Stomach (tissue), 19 donors: ENCODE measurements at places on chromosomes 11 and 22. TPM values are rescaled to one million over a fixed set of nuclear protein-coding genes. Genes with fewer than 3 reads are reported as not detected.

DNA sequence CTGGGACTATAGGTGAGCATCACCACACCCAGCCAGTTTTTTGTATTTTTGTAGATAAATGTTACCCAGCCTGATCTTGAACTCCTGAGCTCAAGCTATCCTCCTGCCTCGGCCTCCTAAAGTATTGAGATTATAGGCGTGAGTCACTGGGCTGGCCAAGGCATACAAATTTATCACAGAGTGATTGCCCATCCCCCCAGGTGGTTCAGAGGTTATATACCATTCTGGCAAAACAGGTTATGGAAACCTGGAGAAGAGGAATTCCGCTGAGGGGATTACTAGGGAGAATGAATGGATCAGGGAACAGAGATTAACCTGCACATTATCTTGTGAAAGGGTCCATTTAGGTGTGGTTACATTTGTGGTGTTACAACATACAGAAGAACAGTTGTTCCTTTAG lies 8.1 kb downstream of the ATG13 start:
- DNase-seq, result peak; percentile 62

- DNase-seq, result no peak
Measured at GRCh38 chr11:16881766-16882165, 132.4 kb downstream of the PLEKHA7 start.

- no peak for DNase-seq
Measured at GRCh38 chr22:46632646-46633249, 12.6 kb downstream of the GRAMD4 start.

Gene MS4A5
- total RNA-seq, result not detected

DNA sequence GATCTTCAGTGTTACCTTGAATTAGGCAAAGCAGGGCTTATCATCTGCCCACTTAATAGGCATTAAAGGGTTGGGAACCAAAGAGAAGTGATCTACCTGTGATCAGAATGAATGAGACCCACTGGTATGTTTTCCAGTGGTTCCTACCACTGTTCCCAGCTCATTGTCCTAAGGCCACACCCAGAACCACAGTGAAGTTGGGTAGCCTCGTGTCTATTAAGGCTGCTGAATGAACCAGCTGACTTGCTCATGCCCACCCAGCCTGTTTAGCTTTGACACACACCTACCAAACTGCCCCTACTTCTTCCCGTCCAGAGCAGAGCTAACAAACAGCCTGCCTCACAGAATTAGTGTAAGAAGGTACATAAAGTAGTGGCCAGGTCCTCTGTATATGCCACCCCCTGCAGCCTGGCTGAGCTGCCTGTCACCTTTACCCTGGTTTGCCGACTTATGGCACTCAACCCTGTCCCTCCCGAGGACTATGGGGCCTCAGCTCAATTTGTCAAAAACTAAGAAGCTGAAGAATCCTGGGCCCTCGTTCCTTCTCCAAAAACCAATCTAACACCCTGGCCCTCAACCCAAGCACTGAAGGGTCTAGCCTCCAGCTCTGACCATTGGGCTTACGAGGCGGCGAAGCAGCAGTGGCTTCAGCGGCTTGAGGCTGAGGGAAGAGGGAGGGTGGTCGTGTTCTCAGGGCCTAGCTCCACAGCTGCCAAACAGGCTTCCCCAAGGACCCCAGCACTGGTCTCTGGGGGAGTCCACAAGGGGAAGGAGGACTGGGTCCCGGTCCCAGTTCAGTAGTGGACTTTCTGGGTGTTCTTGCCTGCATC lies 9.8 kb downstream of the UCP2 start:
- peak; percentile 46 for DNase-seq

- DNase-seq, result no peak
Measured at GRCh38 chr11:10486161-10486840, 31.2 kb downstream of the AMPD3 start.

DNA sequence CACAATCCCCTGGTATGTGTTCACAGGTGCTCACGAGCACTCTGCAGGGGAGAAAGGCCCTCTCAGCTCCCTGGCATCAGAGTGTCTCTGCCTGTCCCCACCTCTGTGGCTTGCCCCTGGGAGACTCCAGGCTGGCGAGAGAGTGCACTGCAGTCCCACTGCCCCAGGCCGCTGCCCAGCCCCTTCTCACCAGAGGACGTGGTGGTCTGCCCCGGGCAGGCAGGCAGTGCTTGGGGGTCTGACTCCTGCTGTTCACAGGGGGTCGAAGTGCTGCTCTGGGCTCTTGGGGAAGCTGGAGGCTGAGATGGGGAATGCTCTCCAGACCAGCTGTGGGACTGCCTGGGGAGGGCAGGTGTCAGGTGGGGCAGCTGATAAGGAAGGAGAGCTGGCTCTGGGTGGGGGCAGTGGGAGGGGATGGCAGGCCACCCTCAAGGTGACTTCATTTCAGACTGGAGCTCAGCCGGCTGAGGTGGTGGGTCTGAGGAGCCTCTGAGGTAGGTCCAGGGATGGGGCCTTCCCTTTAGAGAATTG lies 151.0 kb upstream of the B3GAT1 start:
- no peak for DNase-seq

Gene HEPN1
- total RNA-seq, result not detected

- DNase-seq, result no peak
Measured at GRCh38 chr22:32535531-32536190, 61.0 kb downstream of the FBXO7 start.

GRCh38 chr11:83047515-83048225 lies 24.0 kb downstream of the RAB30 start:
- DNase-seq, result no peak

DNA sequence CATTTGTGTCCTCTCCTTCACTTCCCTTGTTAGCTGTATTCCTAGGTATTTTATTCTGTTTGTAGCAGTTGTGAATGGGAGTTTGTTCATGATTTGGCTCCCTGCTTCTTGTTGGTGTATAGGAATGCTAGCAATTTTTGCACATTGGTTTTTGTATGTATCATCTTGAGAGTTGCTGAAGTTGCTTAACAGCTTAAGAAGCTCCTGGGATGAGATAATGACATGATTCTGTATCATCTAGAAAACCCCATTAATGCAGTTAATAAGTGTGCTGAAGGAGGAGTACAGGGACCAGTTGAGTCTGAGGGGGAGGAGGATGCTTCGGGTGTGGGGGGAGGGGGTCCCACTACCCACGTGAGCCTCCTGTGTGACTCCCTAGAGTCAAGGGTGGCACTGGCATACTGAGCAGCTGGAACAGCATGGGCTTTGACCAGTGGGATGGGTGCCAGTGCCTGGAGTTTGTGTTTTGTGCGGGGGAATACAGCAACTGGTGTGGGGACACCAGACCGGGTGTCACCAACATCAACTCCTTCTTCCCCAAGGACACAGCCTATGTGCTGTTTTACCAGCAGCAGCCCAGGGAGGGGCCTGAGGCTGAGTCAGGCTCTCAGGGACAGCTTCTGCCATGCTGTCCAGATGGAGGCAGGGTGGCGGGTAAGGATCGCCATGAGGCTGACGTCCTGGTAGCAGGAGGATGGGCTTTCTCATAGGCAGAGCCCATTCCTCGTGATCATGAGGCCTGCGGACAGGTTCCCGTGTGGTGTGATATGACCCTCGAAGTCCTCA lies 24.1 kb downstream of the USP35 start:
- DNase-seq, result no peak

- no peak for DNase-seq
Measured at GRCh38 chr22:48785792-48786678, 1041.6 kb downstream of the BRD1 start.

Gene SIK3
- total RNA-seq, result 44.3 TPM

GRCh38 chr11:87039371-87039770 lies 1.6 kb downstream of the TMEM135 start:
- no peak for DNase-seq

GRCh38 chr11:72730243-72730642 lies 22.0 kb downstream of the ARAP1 start:
- DNase-seq, result no peak

- DNase-seq, result peak; percentile 30
Measured at GRCh38 chr11:79055856-79056631, 384.8 kb downstream of the TENM4 start.

DNA sequence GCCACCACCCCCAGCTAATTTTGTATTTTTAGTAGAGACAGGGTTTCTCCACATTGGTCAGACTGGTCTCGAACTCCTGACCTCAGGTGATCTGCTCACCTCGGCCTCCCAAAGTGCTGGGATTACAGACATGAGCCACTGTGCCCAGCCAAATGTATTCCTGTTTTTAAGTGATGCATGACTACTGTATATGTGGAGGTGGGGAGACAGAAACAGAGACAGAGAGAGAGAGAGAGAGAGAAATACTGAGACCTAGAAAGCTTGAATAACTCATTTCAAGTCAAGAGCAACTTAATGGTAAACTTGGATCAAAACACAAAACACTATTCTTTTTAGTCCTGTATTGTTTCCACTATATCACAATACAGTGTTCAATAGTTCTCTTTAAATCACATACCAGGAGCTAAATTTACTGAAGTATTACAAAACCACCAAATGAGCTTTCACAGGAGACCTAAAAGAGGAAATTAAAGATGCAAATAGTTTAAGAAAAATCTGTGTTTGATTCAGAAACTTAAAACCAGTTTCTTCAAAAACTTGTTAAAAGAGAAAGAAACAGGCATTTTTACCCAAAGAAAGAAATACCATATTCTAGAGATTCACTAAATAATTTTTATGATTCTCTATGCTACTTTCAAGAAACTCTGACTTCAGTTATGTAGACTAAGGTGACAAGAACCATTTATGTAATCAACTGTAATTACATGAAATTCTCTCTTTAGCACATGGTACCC lies 188.7 kb downstream of the ETS1 start:
- no peak for DNase-seq

GRCh38 chr11:116605543-116606459 lies 167.0 kb downstream of the BUD13 start:
- DNase-seq, result peak; percentile 30

GRCh38 chr11:108915666-108916065 lies 250.8 kb downstream of the DDX10 start:
- DNase-seq, result no peak

Gene CHID1
- 35.4 TPM for total RNA-seq

DNA sequence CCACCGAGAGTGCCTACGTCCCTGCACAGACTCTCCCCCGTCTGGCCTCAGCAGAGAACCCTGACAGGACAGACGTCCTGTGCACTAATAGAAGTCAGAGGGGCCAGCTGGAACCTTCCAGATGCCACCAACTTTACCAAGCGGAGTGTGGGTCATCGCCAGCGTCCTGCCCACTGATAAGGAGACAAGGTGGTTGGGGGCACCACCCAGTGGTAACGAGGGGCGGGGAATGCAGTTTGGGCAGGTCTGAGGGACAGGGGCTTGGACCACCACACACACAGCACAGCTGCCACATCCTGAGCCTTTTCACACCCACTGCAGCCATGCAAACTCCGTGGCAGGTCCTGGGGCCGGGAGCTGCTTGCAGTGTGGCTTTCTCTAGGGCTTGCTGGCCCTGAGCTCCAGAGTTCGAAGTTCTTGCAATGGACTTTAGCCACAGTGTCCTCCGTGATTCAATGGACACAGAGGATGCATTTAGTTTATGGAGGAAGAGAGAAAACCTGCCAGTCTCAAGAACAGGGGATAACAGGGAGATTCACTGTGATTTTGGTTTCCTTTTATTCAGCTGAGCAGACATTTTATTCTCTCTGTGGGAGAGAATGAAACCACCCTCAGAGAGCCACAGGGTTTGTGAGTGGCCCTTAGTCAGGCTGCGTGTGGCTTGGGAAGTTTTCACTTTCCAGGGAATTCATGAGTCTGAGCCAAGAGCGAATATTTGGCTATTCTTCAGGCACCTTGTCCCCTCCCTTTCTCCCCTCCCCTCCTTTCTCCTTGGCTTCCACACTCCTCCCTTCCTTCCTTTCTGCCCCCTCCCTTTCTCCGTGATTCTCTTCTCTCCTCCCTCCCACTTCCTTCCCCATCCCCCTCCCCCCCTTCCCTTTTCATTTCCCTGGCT lies 13.1 kb downstream of the MRGPRG start:
- no peak for DNase-seq

Gene NRIP3
- 2.2 TPM for total RNA-seq

DNA sequence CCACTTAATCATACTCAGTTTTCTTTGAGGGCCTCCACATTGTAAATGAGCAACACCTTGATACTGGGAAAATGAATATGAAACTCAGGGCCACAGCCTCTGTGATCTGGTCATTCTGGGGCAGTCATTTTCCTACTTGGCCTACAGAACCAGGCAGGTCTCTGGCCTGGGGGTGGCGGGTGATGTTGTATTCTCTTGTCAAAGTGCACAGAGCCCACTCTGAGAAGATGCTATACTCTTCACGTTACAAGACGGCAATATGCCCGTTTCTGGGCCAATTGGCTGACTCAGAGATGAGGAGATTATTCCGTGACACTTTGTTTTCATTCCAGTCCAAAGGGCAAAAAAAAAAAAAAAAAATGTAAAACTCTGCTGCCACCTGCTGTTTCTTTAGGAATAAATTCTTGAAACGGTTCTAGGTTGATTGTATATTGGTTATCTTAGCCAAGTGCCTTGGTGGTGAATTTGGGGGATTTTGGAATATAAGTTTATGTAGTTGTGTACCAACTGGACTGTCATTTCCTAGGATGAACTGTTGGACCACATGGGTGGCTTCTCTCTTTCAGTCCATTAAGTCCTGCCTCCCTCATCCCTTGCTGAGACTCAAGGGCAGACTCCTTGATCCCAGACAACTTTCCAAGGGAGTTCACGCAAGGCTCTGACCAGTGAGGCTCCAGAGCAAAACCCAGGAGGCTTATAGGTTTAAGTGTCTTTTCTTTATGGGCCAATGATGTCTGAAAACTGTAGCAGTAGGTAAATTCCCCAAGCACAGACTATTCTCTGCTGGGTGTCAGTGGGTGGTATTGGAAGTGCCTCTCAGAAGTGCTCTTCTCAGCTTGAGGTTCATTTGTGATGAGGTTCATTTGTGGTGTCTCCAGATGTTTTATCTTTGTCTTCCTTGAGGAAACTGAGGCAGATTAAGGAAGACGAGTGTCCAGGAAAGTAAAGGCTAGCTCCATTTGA lies 18.2 kb downstream of the ADM start:
- DNase-seq, result peak; percentile 89

DNA sequence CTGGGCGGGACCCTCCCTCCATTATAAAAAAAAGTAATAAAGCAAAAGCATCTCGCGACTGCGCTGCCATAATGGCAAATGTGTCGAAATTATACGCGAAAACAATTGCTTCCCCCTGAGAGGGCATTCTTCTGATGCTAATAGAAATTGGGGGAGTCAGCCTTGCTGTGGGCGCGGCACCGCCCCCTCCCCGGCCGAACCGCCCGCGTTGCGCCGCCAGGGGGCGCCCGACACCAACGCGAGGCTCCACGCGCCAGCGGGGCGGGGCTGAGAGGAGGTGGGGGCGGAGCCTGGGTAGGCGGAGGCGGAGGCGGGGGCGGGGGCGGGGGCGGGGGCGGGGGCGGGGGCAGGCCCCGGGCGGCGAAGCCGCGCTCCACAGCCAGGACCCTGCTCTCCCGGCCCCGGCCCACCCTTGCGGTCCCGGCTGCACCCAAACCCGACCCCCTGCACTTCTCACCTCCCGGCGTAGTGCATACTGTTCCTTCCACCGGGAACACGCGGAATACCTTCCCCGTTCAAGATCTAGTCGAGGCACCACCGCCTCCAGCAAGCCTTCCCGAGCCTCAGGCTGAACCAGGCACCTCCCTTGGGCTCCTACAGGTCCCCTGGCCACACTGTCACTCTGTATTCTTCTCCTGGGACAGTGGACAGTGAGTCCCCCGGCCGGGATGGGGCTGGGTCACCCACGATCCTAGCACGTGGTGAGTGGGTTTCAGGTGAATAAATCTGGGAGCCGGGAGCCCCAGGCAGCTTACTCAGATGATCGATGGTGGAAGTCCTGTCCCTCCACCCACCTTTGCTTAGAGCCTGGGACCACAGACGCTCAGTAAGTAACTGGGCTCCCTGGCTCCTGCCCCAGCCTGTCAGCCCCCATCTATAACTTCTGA lies 15.5 kb upstream of the UPK3A start:
- DNase-seq, result peak; percentile 92
